ENCODE measurements at places on chromosomes 4 and X. TPM values are rescaled to one million over a fixed set of nuclear protein-coding genes. Genes with fewer than 3 reads are reported as not detected.

SLC2A9 gene
- 3.8 TPM for total RNA-seq

G3BP2 gene
- 166 TPM for total RNA-seq

TEX13B gene
- 0.47 TPM for total RNA-seq

ENAM gene
- not detected for total RNA-seq

DNA sequence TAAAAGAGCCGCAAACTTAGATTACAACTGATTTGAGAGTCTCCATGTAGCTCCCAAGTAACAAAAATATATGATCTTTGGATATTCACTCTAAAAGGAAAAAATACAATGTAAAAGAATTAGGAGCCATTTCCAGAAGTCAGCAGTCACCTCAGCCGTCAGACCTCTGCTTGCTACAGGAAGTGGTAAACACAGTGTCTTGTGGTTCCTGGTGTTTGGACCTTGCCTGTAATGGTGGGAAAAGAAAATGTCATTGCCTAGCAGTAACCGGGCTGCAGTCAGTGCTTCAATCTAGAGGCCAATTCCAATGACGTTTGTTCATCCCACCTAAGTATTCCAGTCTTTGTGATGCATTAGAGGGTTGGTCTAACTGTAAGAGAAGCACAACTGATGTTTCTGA, 28.9 kb upstream of the SMIM31 start:
- no peak for DNase-seq

- DNase-seq, result no peak
Measured at GRCh38 chr4:118076958-118077766, 42.9 kb downstream of the NDST3 start.

DNA sequence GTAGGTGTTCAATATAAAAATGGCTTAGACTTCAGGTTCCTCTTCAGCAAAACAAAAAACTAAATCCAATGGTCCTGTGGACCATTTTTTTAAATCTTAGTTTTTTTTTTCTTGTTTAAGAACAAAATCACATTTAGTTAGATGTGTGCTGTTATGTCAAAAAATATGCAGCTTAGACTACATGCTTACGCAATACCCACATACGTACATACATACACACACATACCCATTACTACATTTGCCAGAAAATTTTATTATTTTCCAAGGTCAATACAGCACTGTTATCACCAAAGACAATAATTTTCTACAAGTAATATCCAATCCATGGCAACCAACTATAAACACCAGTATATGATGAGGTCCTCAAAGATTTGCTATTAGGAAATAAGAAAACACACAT, 144.1 kb downstream of the PDGFC start:
- DNase-seq, result no peak

GRCh38 chr4:155392481-155393184, 15.9 kb upstream of the MAP9 start:
- no peak for DNase-seq

- no peak for DNase-seq
Measured at GRCh38 chrX:134548257-134549201, 88.6 kb downstream of the HPRT1 start.

GRCh38 chrX:109614951-109615350, 10.0 kb downstream of the KCNE5 start:
- no peak for DNase-seq

GRCh38 chr4:135917011-135917410, 1615.3 kb downstream of the PCDH18 start:
- DNase-seq, result no peak

DNA sequence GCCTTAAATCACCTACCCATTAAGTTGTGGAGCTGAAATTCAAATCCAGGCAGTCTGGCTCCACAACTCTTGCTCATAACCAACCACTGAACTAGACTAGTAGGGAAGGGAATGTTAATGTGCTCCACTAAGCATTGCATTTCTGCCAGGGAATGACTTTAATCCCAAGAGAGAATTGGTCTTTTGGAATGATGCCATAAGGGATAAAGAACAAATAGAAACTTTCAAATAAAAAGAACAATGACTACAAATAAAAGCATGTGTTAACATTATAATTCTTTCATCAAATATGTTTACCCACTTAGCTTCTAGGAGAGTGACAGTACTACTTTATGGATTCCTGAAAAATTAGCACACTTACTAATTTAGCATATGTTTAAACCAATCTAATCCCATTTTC, 905.9 kb downstream of the CENPC start:
- no peak for DNase-seq

- DNase-seq, result no peak
Measured at GRCh38 chr4:39285111-39285795, 80.9 kb downstream of the RFC1 start.

- DNase-seq, result no peak
Measured at GRCh38 chr4:3118312-3118711, 43.8 kb downstream of the HTT start.

DNA sequence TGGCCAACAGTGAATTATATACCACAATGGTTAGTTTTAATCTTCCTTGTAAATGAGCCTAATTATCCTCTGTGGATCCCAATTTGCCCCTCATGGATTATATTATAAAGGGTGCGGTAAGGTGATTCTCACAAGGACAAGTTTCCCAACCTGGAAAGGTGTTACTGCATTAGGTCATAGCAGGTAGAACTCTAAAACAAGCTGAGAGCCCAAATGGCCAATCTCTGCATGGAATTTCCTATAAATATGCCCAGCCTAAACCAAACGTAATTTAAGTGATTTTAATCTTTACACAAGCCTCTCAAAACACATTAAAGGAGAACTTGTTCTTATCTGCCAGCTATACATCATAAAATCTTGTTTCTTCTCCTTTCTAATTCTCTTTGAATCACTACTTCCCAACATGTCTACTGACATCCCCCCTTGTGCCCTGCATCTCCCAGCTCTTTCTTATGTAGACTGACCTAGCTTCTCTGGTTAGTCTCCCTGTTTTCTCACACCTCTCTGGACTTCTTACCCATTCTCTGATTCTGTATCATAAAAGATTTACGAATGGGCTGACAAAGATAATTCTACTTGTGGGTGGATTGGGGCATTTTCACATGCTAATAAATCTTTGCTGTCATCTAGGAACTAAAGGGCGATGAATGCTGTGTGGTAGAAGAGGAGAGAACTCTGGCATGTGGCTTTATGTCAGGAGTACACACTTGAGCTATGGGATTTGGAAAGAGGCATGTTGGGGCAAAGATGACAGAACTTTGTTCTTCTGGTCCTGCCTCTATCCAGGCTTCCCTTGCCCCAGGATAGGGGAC, 94.3 kb upstream of the PGRMC2 start:
- no peak for DNase-seq
